T-helper 9 cell (primary cell): ENCODE measurements at places on chromosomes 4 and X.
A peak's percentile ranks its signal among the peaks of the same experiment; 100 is the strongest.

DNA sequence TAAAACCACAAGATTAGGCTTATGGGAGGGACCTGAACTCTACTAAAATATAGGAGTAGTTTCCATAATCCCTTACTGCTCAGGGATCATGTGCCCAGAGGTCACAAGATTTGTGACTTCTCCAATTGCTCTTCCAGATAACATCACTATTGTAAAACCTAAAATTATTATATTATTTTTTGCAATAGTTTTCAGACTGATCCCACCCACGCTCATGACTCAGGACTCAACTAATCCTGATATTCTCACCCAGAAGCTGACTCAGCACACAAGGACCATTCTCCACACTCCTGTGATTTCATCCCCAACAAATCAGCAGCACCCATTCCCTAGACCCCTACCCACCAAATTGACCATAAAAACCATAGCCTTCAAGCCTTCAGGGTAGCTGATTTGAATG is 24.0 kb upstream of the RPL34 start:
- DNase-seq: no peak

- no peak for DNase-seq
Observed at GRCh38 chrX:153226344-153227185, 47.5 kb downstream of the MAGEA1 start.

- peak; percentile 6 for DNase-seq
Observed at GRCh38 chrX:106917830-106918500, 2.2 kb upstream of the CLDN2 start.

- DNase-seq: no peak
Observed at GRCh38 chrX:40145923-40146261, 48.1 kb upstream of the BCOR start.

GRCh38 chrX:121307449-121307848 is 260.0 kb downstream of the GLUD2 start:
- no peak for DNase-seq

DNA sequence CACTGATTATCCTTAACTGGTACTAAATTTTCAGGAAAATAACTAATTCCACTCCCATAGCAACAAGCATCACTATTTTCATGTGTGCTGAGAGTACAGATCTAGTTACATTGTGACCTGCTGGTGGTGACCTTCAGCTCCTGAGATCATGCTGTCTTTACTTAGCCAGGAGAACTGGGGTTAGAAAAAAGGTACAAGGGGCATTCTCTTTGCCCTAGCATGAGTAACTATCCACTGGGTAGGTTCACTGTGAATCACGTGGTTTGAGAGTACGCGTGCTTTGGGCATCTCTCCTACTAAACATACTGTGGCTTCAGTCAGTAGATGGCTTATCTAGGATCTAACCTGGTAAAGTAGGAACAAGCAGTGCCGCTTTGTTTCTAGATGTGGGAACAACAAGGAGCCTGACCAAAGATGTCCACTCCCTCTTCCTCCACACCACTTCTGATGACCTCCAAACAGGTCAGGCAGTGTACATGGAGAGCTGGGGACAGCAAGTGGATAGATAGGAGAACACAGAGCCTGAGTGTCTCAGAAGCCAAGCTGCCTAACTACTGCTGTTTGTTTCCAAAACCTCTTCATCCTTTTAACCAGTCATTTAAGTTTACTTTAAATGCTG is 90.2 kb downstream of the CBR4 start:
- no peak for DNase-seq

DNA sequence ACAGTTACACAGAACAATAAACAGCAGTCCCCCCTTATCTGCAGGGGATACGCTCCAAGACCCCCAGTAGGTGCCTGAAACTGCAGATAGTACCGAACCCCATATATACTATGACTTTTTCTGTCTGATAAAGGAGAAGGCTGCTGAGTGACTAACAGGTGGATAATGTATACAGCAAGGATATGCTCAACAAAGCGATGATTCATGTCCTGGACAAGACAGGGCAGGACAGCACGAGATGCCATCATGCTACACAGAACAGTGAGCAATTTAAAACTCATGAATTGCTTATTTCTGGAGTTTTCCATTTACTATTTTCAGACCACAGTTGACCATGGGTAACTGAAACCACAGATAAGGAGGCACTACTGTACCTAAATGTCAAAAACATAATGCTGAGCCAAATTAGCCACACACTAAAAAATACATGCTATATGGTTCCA is 76.1 kb downstream of the MANBA start:
- DNase-seq: no peak

DNA sequence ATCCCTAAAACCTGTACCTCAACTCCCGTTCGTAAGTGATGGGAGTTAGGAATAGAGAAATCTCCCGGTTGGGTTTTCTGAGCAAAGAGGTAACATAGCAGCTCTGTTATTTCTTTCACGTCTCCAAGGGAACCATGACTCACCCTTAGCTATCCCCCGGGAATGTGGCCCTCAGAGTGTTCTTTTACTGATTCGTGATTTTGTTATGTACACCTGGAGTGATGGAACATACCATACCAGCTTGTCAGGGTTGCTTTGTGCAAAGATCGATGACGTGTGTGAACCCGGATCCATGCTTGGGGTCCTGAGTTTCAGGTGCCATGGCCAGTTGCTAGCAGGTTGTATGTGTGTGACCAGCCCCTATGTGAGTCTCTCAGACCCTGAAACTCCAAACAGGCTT is 52.6 kb downstream of the HPRT1 start:
- no peak for DNase-seq

GRCh38 chr4:109091727-109092409 is 210.6 kb downstream of the COL25A1 start:
- no peak for DNase-seq

- DNase-seq: no peak
Observed at GRCh38 chr4:143294310-143294709, 42.4 kb upstream of the GAB1 start.

DNA sequence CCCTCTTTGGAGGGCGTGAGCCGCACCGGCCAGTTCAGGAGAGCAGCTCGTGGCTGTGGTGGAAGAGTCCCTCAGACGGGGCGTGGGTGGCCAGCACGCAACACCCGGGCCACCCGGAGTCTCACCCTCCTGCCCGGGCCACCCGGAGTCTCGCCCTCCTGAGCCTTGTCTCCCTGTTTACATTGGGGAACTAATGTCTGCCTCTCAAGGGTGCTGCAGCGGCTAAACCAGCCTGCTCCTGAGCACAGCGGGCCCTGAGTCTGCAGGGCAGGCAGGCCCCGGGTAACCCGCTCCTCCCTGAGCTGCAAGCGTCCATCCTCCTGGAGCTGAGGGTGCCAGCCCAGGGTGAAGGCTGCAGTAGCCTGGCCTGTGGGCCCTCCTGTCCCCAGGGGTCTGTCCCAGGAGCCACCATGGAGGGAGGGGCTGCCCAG is 3.0 kb downstream of the PDE6B start:
- no peak for DNase-seq

DNA sequence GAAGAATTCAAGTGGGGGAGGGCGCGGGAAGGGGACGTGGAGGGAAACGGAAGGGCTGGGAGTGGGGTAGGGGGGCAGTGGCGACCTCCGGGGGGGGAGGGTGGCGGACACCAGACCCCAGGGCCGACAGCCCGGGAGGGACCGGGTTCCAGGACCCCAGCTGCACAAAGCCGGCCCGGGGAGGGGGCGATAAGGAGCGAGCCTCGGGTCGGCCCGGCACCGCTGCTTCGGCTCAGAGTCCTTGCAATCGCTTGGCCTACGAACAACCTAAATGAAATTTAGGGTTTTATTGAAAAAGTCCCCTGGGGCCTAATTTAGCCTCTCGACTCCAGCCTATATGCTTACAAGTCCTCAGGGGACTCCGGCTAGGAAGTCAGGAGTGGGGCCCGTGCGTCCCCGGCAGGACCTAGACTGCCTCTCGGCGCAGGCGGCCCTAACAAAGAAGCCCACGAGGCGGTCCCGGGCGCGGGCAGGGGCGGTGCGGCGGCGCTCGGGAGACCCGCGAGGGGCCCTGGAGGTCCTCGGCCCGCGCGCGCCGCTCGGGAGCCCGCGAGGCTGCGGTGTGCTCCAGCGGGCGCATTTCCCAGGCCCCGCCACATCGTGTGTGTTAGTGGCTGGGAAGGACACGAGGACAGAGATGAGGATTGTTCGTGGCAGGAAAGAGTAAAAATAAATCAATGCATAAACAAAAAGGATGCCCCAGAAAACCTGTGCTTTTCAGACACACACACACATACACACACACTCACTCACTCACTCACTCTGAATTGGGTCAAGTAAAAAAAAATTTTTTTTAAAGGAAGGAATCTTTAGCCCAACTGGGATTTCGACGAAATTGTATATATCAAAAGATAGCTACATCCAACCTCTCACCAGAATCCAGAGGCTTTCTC is 70.0 kb downstream of the MGST2 start:
- DNase-seq: no peak

DNA sequence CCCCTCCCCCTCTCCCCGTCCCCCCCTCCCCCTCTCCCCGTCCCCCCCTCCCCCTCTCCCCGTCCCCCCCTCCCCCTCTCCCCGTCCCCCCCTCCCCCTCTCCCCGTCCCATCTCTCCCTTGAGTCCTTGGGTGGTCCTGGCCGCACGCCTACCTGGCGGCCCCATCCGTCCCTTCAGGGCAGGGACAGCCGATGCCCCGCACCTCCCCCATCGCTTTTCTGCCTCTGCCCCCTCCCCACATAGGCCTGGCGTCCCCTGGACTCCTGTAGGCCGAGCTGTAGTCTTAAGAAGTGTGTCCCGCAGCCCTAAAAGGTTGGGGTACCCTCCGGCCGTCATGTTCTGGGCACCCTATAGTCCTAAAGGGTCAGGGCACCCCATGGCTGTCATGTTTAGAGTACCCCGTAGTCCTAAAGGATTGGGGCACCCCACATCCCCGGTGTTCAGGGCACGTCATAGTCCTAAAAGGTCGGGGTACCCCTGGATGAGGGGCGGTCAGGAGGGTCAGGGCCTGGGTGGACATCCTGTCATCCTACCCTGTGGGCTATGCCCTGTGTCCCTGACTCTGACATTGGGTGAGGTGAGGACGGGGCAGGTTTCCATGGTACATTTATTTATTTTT is 10.8 kb upstream of the GTPBP6 start:
- DNase-seq: no peak

GRCh38 chrX:1493877-1494510 is 41.3 kb upstream of the ASMTL start:
- no peak for DNase-seq

DNA sequence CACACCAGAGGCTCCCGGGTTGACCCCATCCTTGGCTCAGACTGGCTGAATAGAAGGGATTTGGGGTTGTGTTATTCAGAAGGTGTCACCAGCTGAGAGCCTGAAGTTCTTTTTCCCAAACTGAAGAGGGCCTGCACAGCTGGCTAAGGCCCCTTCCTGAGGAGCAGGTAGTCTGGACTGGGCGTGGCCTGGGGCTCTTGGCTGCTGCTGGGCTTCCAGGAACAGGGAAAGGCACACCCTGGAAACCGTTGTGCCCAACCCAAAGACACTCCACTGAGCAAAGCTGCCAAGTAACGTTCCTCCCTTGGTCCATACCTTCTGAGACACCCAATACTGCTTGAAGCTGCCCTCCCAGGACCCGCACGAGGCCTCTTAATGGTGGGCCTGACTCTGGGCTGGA is 8.3 kb upstream of the CXCR3 start:
- no peak for DNase-seq

- no peak for DNase-seq
Observed at GRCh38 chr4:8320386-8320750, 50.8 kb downstream of the HTRA3 start.

- DNase-seq: no peak
Observed at GRCh38 chrX:47561659-47562151, 700 bp downstream of the ARAF start.

DNA sequence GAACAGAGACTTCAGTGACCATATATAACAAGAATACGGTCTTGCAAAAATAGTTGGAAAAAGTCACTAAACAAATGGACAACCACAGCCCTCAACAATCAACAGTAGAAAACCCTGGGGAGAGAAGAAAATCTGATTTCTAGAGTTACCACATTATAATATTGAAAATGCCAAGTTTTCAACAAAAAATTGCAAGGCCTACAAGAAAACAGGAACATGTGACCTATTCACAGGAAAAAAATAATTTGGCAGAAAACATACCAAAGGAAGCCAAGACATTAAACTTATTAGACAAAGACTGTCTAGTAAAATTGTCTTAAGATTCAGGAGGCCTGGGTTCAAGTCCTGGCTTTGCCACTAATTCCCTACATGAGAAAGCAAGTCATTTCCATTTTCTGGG is 64.7 kb downstream of the ARHGEF9 start:
- no peak for DNase-seq

GRCh38 chr4:153257151-153257620 is 52.9 kb downstream of the TRIM2 start:
- DNase-seq: no peak

- no peak for DNase-seq
Observed at GRCh38 chrX:45400027-45400779, 199.5 kb upstream of the DIPK2B start.

GRCh38 chr4:185383451-185383850 is 12.3 kb downstream of the LRP2BP start:
- DNase-seq: no peak

GRCh38 chr4:19478791-19479190 is 772.9 kb upstream of the SLIT2 start:
- no peak for DNase-seq

GRCh38 chr4:124157396-124158083 is 555.0 kb downstream of the ANKRD50 start:
- no peak for DNase-seq

DNA sequence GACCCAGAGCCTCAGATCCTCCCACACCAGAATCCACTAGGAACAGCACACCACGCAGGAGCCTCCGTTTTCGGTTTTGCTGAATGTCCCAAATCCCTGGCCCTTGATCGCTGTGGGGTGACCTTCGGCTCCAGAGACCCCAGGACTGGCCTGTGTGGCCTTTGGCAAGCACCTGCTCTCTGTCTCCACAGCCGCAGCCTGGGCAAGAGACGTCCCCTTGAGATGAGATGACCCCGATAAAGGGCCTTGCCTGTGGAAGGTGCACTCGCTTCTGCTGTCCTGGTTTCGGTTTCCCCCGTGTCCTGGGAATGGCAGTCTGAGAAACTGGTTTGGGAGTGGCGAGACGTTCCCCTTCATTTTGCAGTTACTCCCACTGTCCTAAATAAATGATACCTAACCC is 9.6 kb downstream of the PSAPL1 start:
- no peak for DNase-seq

DNA sequence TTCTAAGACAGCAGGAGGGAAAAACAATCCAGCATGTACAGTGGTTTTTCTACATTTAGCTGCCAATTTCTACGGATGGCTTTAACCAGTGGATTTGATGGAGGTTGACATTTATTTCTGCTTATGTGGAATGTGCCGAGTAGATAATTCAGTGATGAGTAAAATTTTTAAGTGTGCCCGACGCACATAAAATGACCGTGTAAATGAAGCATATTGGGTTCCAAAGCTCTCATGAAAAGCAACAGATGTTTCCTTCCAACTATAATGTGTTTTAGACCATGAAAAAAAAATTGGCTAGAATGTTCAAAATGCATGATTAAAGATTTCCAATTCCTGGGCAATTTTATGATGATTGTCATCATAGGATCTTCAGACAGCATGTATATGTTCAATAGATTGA is 14.1 kb downstream of the INPP4B start:
- no peak for DNase-seq

- DNase-seq: no peak
Observed at GRCh38 chr4:165288639-165289422, 38.6 kb upstream of the MSMO1 start.
